ENCODE measurements at places on chromosomes 2 and 18. TPM values are rescaled to one million over a fixed set of nuclear protein-coding genes. Genes with fewer than 3 reads are reported as not detected.

DNA sequence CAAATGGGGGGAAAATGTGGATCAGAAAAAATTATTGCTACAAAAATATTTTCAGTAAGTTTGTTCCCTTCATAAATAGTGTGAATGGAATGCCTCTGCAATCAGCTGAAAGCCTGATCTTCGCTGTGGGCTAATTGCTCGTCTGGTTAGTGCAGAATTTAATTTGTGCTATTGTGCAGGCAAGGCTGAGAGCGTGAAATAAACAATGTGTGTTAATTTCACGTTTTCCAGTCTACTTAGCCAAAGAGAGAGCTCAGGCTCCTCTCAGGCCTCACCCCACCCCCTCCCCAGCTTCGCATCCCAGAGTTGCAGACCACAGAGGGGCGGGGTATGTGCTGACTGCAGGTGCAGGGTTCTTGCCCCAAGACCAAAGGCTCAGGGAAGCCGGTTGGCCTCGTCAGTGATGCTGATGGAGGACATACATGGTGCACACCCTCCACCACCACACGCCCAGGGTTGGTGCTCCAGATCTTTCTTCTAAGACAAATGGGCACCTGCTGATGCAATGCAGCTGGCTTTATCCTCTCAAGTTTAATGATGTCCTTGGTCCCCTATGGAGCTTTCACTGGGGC is 302.6 kb upstream of the SLC14A2 start:
- DNase-seq: no peak

GRCh38 chr18:63586966-63587365 is at the start of gene SERPINB13:
SERPINB13 (plus strand) TSS chr18:63587343; CDS start chr18:63588668, 1,325 bp downstream.
- DNase-seq: peak; percentile 71

GRCh38 chr18:1103537-1103936 is 198.9 kb downstream of the ADCYAP1 start:
- no peak for DNase-seq

DNA sequence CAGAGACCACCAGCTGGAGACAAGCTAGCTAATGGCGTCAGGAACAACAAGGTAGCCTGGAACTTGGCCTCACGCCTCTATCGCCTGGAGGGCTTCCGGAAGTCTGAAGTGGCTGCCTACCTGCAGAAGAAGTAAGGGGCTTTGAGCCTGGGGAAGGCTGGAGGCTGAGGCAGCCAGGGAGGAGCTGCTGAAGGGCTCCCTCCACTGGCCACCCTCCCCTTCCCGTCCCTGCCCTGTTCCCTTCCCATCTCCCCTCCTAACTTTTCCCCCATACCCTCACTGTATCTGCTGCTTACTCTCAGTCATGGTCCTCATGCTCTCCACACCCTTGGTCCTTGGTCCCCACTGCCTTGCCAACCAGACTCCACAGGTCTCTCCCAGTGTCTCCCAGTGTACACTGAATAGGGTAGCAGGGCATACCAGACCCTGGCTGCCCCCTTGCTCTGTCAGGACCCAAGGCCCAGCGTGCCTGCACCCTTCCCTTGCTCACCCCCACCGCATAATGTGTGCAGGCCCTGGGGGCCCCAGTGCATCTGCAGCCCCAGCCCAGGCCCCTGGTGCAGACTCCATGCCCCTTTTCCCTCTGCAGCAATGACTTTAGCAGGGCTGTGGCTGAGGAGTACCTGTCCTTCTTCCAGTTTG is 18.8 kb downstream of the PSD4 start:
- no peak for DNase-seq

GRCh38 chr2:8090748-8091700 is 590.8 kb upstream of the ID2 start:
- DNase-seq: peak; percentile 96

DNA sequence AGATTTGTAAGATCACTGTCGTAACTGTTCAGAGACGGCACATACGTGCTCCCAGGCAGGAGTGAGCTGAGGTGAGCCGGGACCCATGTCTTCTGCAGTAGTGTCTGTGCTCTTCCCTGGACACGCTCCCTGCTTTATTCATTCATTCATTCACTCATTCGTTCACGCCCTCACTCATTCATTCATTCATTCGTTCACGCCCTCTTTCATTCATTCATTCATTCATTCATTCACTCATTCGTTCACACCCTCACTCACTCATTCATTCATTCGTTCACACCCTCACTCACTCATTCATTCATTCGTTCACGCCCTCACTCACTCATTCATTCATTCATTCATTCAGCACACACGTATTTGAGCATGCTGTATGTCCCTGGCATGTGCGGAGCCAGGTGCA is 207.0 kb downstream of the GLI2 start:
- DNase-seq: no peak

DNA sequence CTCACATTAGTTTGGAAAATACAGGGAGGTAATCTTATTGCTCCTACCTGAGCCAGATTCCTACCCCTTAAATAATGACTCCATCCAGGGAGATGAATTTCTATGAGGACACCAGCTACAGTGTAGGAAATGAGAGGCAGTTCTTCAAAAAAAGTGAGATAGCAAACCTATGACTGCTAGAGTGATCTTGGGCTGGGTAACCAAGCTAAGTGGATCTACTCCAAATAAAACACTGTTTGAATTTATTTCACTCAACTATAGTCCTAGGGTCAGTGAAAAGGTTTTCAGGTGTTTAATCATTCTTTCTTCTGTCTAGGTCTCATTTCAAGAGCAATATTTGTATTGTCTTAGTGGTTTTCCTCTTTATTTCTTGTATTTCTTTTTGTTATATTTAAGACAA is 272.1 kb upstream of the VWC2L start:
- DNase-seq: no peak

- no peak for DNase-seq
Measured at GRCh38 chr18:495017-495416, 5.5 kb downstream of the COLEC12 start.

DNA sequence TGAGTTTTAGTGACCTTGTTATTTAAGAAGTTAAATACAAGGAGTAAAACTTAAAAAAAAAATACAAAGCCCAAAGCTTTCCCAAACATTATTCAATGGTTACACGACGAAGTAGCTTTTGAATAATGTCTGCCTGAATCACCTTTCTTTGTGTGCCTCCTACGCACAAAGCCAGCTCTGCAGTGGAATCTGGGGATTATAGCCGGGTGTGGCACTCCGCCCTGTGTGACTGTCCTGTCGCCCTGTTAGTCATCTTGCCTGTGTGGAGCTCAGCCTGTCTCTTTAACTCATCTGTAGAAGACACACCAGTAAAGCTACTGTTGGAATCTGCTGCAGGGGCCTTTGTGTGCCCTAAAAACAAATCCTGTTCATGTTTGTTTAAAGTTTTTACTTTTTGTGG is 79.4 kb upstream of the TCF7L1 start:
- DNase-seq: peak; percentile 66

- no peak for DNase-seq
Measured at GRCh38 chr18:58758046-58758445, 86.8 kb downstream of the MALT1 start.

DNA sequence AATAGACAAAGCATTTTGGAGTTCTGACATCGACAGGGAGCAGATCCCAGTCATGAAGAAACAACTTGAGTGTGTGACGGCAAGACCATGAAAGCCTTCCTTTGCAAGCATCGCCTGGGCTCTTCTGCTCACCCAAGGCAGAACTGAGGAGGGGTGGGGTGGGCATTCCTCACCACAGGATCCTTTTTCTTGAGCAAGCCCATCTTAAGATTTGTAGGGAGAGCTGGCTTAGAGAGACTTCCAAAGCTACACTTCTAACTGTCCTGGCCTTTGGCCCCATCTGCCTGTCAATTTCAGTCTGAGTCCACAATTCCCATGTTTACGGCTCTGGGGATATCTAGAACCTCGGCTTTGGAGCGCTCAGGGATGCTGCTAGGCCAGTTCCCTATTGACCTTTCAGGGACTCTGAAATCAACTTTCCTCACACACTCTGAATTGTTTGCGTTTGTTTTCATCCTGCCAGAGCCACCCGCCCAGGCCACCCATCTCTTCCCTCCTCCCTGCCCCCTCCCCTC is 3.7 kb downstream of the KLHL14 start:
- DNase-seq: no peak

DNA sequence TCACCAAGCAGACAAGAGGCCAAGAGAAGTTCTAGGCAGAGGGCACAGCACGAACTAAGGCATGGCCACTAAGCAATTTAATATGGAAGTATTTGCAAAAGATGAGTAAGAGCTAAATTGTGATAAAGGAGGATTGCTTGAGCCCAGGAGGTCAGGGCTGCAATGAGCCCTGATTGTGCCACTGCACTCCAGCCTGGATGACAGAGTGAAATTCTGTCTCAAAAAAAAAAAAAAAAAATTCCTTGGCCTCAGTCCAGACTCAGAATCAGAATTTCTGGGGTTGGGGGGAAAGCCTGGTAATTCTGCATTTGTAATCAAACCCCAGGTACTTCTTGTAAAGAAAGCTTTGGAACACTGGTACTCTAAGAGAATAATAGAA is 46.8 kb upstream of the RTN4 start:
- no peak for DNase-seq

DNA sequence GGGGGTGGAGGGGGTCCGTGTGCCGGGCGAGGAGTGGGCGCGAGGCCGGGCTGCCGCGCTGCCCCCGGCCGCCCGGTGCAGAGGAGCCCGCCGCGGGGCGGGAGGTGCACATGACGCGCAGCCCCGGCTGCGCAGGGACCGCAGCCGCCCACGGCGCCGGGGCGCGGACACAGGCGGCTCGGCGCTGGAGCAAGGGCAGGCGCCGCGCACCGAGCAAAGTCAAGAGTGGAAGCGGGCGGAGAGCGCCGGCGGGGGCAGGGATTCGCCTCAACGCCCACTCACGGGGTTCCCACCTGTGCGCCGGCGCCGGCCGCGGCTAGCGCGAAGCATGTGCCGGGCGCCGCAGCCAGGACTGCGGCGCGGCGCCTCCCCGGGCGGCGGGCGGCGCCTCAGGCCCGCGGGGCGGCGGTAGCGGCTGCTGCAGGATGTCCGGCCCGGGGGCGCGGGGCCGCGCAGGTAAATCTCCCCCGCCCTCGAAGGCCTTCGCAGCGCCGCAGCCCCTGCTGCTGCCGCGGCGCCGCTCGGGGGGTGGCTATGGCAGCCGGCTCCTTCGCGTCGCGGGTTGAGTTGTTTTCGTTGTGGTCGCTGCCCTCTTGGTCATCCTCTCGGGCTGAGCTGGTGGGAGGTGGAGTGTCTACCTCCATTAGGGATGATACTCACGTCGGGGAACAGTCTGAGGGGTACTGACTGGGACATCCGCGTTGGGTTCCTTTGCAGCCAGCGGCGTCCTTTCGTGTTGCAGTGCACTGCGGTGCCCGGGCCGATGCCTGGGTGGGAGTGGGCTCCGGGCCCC is 216.3 kb upstream of the DTNA start:
- no peak for DNase-seq

DNA sequence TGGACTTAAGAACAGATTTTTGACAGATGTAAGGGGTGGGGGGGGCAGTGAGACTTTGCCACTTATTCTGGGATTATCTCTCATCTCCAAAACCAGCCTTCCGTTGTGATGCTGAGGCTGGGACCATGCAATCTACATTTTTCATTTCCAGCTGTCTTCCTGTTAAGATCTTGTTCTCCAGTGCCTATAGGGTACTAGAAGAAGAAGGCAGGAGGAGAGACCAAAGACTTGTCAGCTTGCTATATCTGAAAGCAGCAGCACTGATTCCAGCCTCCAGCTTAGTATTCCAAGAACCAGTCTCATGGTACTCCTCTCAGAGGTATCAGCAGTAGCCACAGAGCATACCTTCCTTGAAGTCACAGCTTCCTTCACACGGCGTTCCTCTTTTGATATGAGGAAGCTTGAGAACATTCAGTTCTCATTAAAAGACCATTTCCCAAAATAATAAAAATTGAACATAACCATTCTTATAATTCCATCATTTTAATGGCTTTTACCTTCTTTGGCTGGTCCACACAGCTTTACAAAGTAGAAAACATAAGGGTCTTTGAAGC is 49.8 kb downstream of the USP34 start:
- no peak for DNase-seq

MC4R gene
- not detected for total RNA-seq

EPAS1 gene
- 200 TPM for total RNA-seq

SERPINB4 gene
- not detected for total RNA-seq

TSPYL6 gene
- total RNA-seq: not detected

FAM237A gene
- not detected for total RNA-seq

Data from MCF 10A (cell line).